Smooth muscle cell of the pulmonary artery (primary cell): ENCODE measurements at places on chromosomes 4 and X. TPM values are rescaled to one million over a fixed set of nuclear protein-coding genes. Genes with fewer than 3 reads are reported as not detected.

The P2RY4 gene
- 0.07 and 0.13 TPM in 2 replicates for total RNA-seq

The MAGED4B gene
- total RNA-seq = 31.4 and 48.5 TPM in 2 replicates

The G3BP2 gene
- 159 and 171 TPM in 2 replicates for total RNA-seq

The LUZP4 gene
- total RNA-seq = not detected in 2 replicates

The FHIP1A gene
- total RNA-seq = 0.07 and 0.66 TPM in 2 replicates

The RPA4 gene
- 1.2 and 1.8 TPM in 2 replicates for total RNA-seq

The L1CAM gene
- total RNA-seq = 4.6 and 6.7 TPM in 2 replicates

The WDR17 gene
- total RNA-seq = 0.76 and 1.2 TPM in 2 replicates

The AFF2 gene
- 0.07 and 0.26 TPM in 2 replicates for total RNA-seq

The GABRE gene
- total RNA-seq = 23.5 and 33.6 TPM in 2 replicates
